ENCODE measurements at places on chromosomes 4 and X.

DNA sequence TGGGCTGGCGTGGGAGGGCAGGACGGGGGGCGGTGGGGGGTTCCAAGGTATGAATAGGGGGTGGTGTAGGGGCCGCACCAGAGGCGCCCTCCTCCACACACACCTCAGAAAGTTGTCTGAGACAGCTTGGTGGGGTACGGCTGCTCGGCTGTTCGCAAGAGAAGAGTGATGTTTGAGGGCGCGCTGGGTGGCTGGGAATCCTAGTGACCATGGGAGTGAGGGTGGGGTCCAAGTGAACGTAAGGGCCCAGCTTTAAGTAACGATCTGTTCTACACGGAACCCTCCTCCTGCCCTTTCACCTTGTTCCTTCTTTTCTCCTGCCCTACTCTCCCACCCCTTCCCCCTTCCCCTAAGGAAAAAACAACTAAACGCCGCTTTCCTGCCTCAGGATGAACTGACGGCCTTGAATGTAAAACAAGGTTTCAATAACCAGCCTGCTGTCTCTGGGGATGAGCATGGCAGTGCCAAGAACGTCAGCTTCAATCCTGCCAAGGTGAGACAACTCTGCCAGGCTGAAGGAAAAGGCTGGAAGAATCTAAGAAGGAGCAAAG lies 664 bp downstream of the MED12 start:
- DNase-seq = no peak

DNA sequence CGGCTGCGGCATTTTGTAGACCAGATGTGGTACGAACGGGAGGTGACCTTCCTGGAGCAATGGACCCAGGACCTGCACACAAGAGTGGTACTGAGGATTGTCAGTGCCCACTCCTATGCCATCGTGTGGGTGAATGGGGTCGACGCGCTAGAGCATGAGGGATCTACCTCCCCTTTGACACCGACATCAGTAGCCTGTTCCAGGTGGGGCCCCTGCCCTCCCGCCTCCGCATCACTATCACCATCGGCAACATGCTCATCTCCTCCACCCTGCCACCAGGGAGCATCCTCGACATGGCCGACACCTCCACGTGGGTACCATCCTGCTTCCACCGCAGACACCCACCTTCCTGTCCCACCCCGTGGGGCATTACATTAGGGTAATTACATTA lies 46.2 kb downstream of the SMARCA5 start:
- no peak for DNase-seq

GRCh38 chrX:148314876-148315275 lies 185.5 kb upstream of the AFF2 start:
- DNase-seq = no peak

- DNase-seq = no peak
Observed at GRCh38 chr4:177568931-177569330, 126.7 kb upstream of the AGA start.

DNA sequence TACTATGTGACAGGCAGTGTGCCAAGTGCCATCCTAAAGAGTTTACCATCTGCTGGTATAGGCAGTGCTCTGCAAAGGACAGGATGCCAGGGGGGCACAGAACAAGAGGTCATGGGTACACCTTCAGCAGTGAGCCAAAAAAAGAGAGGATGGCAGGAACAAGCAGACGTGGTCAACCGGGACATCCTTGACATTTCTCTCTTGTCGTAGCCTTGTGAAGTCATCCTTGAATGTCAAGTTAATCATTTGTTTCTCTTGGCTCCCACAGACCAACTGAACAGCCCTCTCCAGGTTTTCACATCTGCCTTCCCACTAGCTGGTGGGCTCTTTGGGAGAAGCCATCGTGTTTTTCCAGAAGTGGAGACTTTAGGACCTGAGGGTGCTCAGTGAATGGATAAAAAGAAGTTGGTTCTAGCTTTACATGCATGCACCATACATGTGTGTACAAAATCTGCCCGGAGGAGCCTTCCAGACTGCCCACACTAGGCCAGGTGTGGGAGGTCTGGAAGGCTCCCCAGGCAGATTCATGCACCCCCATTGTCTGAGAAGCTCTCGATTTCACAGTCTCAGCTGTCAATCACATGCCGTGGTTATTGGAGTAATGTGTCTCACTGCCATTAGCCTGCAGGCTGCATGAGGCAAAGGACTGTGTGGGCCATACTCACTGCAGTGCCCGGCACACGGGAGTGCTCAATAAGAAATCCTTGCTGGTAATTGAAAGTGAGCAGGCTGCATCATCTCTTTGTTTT lies 16.4 kb downstream of the PNMA6F start:
- no peak for DNase-seq

All from NCI-H446 treated with DMSO at 0.1 percent for 48 hours (cell line).